Fibroblast of skin of left biceps (primary cell): ENCODE measurements at places on chromosomes 7 and 10.
A peak's percentile ranks its signal among the peaks of the same experiment; 100 is the strongest.

DNA sequence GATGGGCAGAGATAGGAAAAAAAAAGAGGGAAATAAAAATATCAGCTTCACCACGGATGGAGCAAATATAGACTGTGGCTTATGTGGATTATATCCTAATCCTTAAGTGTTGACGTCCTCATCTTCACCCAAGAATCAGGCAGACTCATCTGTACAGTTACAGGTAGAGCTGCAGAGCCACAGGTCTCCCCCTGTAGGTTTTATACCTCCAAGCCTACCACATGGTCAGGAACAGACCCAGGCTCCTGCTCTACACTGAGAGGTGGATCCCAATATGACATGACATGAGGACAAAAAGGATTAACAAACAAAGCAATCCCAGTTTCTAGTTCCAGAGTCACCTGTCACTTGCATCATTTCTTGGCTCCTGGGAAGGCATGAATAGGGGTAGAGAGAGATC lies 400.8 kb downstream of the SEMA3D start:
- no peak for DNase-seq

DNA sequence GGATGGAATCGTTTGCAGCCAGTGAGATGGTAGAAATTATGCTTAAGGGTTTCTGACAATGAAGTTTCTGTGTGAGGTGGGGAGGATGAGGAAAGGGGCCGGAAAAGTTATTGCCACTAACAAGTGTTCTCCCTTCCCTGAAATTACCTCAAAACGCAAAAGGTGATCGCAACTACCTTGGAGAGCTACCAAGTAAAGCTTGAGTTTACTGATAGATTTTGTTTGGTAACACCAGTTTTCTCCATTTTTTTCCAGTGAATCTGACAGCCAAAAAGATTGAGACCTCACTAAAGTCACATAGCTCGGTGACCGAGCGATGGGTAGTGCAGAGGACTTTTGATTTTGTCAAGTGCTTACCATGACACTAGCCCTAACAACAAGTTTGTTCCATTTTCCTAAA lies 1.6 kb downstream of the SUV39H2 start:
- no peak for DNase-seq

DNA sequence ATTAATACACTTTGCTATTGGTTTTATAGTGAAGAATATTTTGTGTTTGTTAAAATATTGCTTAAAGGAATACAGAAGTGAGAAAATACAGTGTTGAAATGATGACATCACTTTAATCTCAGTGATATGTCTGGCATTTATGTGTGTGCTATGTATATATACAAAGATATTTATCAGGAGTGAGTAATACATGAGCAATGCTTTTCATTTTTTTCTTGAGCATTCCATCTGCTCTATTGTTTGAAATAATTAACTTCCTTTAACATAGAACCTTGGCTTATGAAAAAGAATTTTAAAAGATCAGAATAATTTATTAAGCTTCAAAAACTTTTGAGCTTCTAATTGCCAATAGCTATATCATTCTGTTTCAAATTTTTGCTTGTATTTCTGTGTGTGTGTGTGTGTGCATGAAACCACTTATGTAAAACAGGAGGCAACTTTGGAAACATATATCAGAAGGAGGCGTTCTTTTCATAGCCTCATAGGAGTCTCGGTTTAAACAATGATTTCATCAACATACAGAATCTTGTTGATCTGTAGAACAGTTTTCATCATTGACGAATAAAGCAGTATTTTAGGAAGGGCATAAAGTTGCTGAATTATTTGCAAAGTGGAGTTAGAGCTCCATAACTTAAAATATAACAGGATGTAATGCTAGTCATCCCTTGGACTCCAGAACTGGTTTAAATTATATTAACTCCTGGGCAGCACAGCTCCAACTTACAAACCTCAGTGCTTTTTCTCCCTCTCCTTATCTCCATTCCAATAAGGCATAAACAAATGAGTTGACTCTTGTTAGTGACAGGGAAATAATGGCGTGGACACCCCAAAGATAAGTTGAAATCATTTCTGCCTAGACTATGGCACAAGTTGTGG lies 228.4 kb upstream of the DGKB start:
- DNase-seq: peak; percentile 67

DNA sequence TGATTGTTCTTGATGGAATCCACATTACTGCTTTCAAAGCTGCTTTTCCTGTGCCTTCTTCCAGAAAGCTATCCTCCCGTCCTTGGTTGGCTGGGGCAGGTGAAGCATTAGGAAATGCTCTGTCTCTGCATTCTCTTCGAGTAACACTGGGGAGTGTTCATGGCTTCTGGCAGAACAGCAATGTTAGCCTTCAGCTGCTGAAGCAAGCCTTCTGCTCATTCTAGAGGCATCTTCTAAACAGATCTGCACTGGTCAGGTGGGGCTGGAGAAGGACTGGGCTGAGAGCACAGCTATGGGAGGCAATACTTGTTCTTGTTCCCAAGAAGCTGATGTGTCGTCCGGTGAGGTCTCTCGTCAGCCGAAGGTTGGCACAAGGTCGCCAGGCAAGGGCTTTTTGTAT lies 80.6 kb downstream of the MGMT start:
- DNase-seq: no peak

GRCh38 chr7:130896898-130897514 lies 163.0 kb upstream of the KLF14 start:
- DNase-seq: peak; percentile 48

- no peak for DNase-seq
Measured at GRCh38 chr7:22586786-22587140, 86.8 kb upstream of the STEAP1B start.

- DNase-seq: no peak
Measured at GRCh38 chr10:50648089-50648934, 24.6 kb upstream of the SGMS1 start.

GRCh38 chr7:125085084-125085483 lies 155.5 kb upstream of the POT1 start:
- DNase-seq: no peak

- DNase-seq: no peak
Measured at GRCh38 chr10:127561647-127562046, 12.5 kb downstream of the NPS start.

GRCh38 chr10:105259201-105259600 lies 618.1 kb downstream of the SORCS3 start:
- no peak for DNase-seq

GRCh38 chr10:117432866-117433265 lies 57.6 kb upstream of the PDZD8 start:
- no peak for DNase-seq

- DNase-seq: peak; percentile 62
Measured at GRCh38 chr10:109922976-109923921, at the start of gene XPNPEP1. Gene XPNPEP1, minus strand, starts transcription at chr10:109923511. Its CDS starts 78 bp downstream, at chr10:109923433.

DNA sequence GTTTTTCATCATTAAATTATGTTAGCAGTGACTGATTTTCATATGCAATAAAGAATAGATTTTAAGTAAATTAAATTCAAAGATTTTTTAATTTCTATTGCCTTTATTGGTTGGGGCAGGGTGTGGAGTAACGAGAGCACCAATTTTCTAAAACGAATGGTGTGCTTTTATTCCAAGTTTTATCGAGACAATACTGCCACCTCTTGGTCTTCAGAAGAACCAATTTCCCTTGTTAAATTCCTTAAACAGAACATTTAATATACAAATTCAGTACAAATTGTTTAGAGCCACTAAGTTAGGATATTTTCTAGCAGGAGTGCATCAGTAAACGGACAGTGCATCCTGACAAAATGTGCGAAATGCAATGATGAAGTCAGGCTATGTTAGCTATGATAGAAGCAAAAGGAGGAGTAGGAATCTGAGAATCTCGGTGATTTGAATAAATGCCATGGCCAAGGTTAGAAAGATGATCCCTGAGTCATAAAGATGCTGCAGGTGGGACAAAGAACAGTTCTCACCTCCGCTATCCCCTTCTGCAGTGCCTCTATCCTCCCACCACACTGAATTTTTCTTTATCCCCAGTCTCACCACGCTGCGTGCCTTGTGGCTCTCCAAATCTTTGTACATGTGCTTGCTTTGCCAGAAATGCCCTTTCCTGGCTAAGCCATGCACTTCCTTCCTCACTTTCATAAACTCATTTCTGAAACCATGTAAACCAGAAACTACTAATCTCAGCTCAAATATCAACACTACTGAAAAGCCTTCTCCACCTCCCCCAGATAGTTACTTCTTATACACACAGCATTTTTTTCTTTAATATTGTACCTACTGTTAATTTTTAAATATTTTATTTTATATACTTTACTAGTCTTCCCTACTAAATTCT lies 31.9 kb upstream of the AGBL3 start:
- DNase-seq: no peak

DNA sequence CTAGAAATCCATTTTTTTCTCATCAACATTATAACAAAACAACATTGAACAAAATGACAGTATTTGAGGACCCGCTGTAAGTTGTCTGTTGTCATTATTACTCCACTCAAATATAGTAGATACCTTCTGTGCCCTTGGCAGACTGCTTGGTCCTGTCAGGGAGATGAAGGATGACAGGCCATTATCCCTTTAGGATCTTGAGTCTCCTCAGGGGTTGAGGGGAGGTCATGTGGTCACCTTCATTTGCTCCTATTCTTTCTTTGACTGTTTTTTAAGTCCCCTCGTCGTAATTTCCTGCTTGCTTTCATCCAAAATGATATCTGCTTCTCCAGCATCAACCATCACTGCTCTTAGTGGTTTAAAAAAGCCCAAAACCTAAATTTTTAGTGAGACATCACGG lies 2.6 kb upstream of the PIP4K2A start:
- no peak for DNase-seq

DNA sequence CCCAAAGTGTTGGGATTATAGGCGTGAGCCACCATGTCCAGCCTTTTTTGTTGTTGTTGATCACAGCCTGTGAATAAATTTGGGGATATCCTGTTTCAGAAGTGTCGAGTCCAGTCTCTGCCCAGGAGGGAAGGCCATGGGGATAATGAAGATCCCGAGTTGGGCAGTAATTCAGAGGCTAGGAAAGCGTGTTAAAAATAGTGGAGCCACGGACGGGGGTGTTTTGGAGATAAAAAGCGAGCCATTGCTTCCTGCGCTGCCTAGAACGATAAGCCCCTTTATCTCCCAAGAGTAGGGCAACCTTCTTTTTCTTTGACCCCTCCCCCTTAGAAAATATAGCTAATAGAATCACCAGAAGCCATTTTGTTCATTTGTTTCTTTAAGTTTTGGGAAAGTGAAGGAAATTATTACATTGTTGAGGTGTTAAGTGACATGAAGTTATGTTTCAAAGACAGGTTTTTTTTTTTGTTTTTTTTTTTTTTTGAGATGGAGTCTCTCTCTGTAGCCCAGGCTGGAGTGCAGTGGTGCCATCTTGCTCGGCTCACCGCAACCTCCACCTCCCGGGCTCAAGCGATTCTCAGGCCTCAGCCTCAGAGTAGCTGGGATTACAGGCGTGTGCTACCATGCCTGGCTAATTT lies 43.3 kb downstream of the IL15RA start:
- DNase-seq: no peak

- DNase-seq: no peak
Measured at GRCh38 chr10:12097791-12098190, 29.0 kb downstream of the DHTKD1 start.

GRCh38 chr10:31508882-31509281 lies 189.9 kb downstream of the ZEB1 start:
- no peak for DNase-seq

- no peak for DNase-seq
Measured at GRCh38 chr10:14048930-14049613, 281.7 kb downstream of the FRMD4A start.

DNA sequence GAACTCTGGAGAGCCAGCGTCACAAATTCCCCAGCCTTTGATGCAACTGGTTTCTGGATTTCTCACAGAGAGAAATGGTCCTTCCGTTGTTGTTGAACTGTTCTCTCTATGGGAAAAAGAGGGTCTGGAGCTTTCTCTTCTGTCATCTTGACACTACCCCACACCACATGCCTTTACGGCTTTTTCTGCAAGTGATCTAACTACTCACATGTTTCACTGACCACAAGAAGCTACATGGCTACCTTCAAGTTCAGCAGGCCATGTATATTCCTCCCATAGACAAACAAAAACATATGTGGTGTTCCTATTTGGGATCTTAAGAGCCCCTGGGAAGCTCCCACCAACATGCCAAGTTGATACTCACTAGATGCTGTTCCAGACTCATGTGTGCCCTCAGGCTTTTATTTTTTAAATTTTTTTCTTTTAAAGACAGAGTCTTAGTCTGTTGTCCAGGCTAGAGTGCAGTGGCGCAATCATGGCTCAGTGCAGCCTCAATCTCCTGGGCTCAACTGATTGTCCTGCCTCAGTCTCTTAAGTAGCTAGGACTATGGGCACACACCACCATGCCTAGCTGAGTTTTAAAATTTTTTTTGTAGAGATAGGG lies 72.0 kb downstream of the RNF216 start:
- no peak for DNase-seq

DNA sequence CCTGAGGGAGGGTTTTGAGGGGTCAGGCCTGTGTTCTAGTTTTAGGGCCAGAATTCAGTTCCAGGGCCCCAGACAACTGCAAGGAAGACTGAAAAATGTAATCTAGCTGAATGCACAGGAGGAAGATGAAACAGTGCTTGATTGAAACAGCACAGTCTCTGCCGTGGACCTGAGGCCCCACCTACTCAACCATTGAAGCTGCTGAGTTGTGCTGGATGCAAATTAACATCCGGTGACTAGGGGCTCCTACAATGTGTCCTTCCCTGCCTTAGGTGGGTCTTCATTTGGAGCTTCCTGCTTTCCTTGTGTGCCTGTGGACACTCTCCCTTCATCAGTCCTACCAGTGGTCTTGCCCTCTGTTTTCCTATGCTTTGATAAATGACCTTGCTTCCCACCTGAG lies 5.7 kb downstream of the GLRX3 start:
- DNase-seq: no peak

GRCh38 chr10:113562704-113563103 lies 9.9 kb downstream of the HABP2 start:
- no peak for DNase-seq

DNA sequence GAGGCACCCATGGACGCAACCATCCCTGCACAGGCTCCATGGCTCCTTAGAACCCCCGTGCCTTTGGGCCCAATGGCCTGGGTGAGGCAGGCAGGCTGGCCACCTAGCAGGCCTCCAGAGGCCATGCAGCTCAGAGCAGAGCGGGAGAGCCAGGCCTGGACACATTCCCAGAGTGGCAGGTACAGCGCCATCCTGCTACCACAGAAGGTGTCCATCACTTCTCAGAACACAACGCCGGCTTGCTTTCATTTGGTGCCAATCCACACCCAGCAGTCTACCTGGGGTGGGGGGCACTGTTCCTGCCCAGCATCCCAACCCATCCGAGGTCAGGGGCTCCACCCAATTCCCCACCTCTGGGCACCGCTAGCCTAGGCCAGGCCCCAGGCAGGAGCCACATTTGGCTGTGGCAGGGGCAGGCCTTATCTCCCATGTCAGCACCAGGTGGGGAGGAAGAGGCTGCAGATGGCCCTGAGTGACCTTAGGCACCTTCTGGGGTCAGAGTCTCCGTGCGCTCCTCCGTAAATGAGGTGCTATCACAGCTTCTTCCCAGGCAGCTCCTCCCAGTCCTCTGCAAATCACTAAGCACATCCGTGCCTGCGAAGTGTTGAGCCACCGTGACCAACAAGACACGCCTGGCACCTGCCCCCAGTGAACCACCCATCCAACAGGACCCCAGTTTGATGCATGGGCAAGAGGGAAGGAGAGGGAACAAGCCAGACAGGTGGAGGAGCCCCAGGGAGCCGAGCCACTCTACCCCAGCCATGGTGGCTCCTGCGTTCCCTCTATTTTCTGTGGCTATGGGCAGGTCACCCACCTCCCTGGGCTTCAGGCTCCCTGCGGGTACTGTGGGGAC lies 14.2 kb downstream of the KCNH2 start:
- no peak for DNase-seq
